ENCODE measurements at places on chromosomes 16 and 17. TPM values are rescaled to one million over a fixed set of nuclear protein-coding genes. Genes with fewer than 3 reads are reported as not detected.

Gene KRT20
- not detected for polyA plus RNA-seq

Gene PHF23
- polyA plus RNA-seq, result 18.1 TPM

DNA sequence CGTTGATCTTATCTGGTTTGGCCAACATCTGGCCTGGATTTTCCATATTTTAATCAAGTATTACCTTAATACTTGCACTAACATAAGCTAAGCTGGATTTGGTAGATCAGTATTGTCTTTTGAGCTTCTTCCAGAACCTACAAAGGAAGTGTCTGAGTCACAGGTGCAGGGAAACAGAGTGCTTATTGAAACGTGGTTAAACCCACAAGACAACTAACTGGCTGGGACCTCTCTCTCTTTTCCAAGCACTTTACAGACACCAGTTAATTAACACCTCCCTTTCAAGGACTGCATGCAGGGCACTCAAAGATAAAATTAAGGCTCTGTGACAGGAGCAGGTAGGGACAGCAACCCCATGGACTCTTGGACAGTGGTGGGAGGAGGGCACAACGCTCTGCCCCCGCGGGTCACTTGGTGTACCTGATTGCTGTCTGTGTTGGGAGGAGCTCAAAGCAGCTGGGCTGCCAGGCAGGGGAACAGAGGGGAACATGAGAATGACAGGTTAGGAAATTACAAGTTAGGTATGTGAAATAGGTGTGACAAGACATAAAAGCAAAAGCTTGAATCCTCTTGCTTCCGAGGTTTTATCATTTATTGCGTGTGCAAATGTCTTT, 133.7 kb upstream of the MON1B start:
- H3K36me3 ChIP-seq, result no peaks in the 10 kb centered on the region
- H3K27me3 ChIP-seq, result peaks cover 5% of the 10 kb centered on the region
- DNase-seq, result no peak
- H3K4me3 ChIP-seq, result no peak overlapping the region
- H3K27ac ChIP-seq, result no peak overlapping the region

Gene NAE1
- 107 TPM for polyA plus RNA-seq

Gene TP53TG3F
- not detected for polyA plus RNA-seq

GRCh38 chr16:87222335-87222734, 94.9 kb downstream of the C16orf95 start:
- no peaks in the 10 kb centered on the region for H3K36me3 ChIP-seq
- no peak overlapping the region for H3K27ac ChIP-seq
- no peak for DNase-seq
- no peak overlapping the region for H3K4me3 ChIP-seq
- no peaks in the 10 kb centered on the region for H3K27me3 ChIP-seq

- H3K27ac ChIP-seq, result no peak overlapping the region
- H3K4me1 ChIP-seq, result no peaks in the 10 kb centered on the region
- no peaks in the 10 kb centered on the region for H3K36me3 ChIP-seq
- H3K4me3 ChIP-seq, result no peak overlapping the region
- H3K27me3 ChIP-seq, result no peaks in the 10 kb centered on the region
Measured at GRCh38 chr16:78277321-78278055, 178.0 kb downstream of the WWOX start.

DNA sequence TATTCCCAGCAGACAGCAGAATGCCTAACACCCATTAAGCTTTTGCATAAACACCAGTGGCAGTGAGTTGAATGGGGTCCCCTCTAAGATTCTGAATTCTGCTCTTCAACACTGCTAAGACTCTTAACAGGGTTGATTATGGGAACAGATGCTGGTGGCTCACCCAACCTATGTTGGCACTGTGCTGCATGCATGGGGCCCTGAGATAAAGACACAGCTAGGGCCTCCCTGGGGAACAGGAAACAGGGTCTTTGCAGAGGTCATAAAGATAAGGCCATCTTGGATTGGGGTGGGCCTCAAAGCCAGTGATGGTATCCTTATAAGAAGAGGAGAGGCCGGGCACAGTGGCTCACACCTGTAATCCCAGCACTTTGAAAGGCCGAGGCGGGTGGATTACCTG, 190.8 kb downstream of the SLC39A11 start:
- no peak overlapping the region for H3K27ac ChIP-seq
- no peaks in the 10 kb centered on the region for H3K36me3 ChIP-seq
- H3K4me1 ChIP-seq, result no peaks in the 10 kb centered on the region
- no peak overlapping the region for H3K4me3 ChIP-seq
- no peak for DNase-seq

DNA sequence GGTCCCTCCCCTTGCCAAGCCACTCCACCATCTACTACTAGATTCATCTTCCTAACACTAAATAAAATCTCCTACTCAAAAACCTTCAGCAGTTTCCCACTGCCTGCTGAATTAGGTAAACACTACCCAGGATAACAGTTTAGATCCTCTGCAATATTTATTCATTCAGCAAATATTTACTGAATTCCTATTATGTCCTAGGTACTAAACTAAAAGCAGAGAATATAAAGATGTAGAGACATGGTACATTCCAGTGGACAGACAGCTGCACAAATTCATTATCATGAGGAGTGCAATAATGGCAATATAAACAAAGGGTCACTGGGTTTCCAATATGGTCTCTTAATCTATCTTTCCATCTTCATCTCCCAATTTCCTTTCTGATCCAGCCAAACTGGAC, 30.7 kb upstream of the HOXB13 start:
- H3K27ac ChIP-seq, result no peak overlapping the region
- H3K4me1 ChIP-seq, result peaks cover 4% of the 10 kb centered on the region
- DNase-seq, result no peak
- H3K4me3 ChIP-seq, result no peak overlapping the region
- peaks cover 74% of the 10 kb centered on the region for H3K27me3 ChIP-seq
- no peaks in the 10 kb centered on the region for H3K36me3 ChIP-seq

Gene NT5M
- 5.5 TPM for polyA plus RNA-seq

- H3K4me3 ChIP-seq, result peak overlapping the region; percentile 26
- H3K27ac ChIP-seq, result no peak overlapping the region
- H3K27me3 ChIP-seq, result peaks cover 52% of the 10 kb centered on the region
- no peaks in the 10 kb centered on the region for H3K36me3 ChIP-seq
Measured at GRCh38 chr17:34156401-34156740, 98.7 kb upstream of the CCL2 start.

- no peaks in the 10 kb centered on the region for H3K36me3 ChIP-seq
- no peaks in the 10 kb centered on the region for H3K27me3 ChIP-seq
Measured at GRCh38 chr17:7110617-7111306, 3.9 kb downstream of the ASGR2 start.

Gene GP1BA
- not detected for polyA plus RNA-seq

GRCh38 chr17:13297183-13297582, 279.4 kb upstream of the ELAC2 start:
- peaks cover 8% of the 10 kb centered on the region for H3K27me3 ChIP-seq
- H3K27ac ChIP-seq, result no peak overlapping the region
- H3K4me3 ChIP-seq, result no peak overlapping the region

Gene SMIM36
- 0.05 TPM for polyA plus RNA-seq

Gene PRSS53
- polyA plus RNA-seq, result 0.49 TPM

DNA sequence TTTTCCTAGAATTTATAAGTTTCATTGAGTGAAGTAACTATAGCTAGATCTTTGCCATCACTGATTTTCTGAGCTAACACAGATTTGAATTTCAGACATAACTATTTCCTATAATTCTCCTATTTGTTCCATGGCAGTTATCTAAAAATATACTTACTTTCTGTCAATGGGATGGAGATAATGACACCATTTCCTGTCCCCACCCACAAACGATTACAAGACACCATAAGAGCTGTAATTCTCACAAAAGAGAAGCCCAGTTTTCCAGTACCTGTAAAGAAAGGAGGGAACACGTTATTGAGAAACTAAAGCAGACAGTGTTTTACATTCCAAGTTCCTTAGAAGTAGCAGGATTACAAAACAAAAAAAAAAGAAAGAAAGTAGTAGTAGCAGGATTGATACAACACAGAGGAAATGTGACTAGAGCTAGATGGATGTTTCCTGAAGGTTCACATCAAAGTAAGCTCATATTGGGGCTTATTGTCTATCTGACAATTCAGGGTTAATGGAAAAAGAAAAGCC, 110.9 kb upstream of the TOB1 start:
- no peak overlapping the region for H3K27ac ChIP-seq
- H3K4me1 ChIP-seq, result peaks cover 7% of the 10 kb centered on the region
- no peak overlapping the region for H3K4me3 ChIP-seq
- no peaks in the 10 kb centered on the region for H3K27me3 ChIP-seq

GRCh38 chr16:68379472-68380347, 68.6 kb downstream of the SMPD3 start:
- DNase-seq, result no peak
- no peaks in the 10 kb centered on the region for H3K36me3 ChIP-seq
- H3K27ac ChIP-seq, result peak overlapping the region; percentile 27
- H3K4me3 ChIP-seq, result no peak overlapping the region

Gene ATP6V0D1
- 74.7 TPM for polyA plus RNA-seq

GRCh38 chr16:30903596-30903995, 7.2 kb downstream of the CTF1 start:
- peaks cover 2% of the 10 kb centered on the region for H3K36me3 ChIP-seq
- H3K4me3 ChIP-seq, result peak overlapping the region; percentile 94
- peaks cover 20% of the 10 kb centered on the region for H3K4me1 ChIP-seq

Gene MEOX1
- 0.66 TPM for polyA plus RNA-seq

GRCh38 chr17:59756236-59756818, 48.9 kb downstream of the VMP1 start:
- peak overlapping the region; percentile 89 for H3K27ac ChIP-seq
- peaks cover 52% of the 10 kb centered on the region for H3K36me3 ChIP-seq
- H3K27me3 ChIP-seq, result no peaks in the 10 kb centered on the region
- no peak overlapping the region for H3K4me3 ChIP-seq

Gene TLCD3A
- 1.2 TPM for polyA plus RNA-seq

DNA sequence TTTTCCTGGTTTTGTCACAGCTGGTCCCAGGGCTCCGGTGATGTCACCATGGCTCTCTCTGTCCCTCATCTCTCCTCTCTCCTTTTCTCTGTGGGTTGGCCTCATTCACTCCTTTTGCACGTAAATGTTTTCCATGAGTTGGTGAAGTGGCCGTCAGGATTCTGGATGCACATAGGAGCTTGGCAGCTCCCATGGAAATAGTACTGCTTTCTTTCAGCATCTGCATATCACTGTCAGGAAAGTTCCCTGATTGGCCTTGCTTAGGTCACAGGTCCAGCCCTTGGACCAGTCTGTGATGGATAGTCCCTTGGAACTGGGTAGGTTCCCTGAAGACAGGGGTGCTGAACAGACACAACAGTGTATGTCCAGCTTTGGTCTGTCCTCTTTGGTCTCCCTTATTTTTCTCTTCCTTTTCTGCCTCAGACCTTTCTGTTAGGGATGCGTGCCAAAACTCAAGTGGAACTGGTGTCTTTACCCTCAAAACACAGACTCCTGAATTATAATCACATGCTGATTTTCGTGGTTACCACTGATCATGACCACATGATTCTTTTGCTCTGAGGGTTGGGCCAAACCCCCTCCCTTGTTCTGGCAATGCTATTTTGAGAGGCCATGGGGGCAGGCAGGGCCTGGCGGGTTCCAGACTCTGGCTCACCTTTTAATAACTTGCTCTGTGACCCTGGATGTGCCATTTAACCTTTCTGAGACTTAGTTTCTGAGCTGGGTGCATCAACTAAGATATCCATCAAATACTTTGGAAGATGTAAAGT, 99.0 kb downstream of the MSI2 start:
- H3K4me3 ChIP-seq, result no peak overlapping the region
- DNase-seq, result no peak
- peaks cover 4% of the 10 kb centered on the region for H3K36me3 ChIP-seq
- peaks cover 52% of the 10 kb centered on the region for H3K4me1 ChIP-seq
- H3K27me3 ChIP-seq, result no peaks in the 10 kb centered on the region

DNA sequence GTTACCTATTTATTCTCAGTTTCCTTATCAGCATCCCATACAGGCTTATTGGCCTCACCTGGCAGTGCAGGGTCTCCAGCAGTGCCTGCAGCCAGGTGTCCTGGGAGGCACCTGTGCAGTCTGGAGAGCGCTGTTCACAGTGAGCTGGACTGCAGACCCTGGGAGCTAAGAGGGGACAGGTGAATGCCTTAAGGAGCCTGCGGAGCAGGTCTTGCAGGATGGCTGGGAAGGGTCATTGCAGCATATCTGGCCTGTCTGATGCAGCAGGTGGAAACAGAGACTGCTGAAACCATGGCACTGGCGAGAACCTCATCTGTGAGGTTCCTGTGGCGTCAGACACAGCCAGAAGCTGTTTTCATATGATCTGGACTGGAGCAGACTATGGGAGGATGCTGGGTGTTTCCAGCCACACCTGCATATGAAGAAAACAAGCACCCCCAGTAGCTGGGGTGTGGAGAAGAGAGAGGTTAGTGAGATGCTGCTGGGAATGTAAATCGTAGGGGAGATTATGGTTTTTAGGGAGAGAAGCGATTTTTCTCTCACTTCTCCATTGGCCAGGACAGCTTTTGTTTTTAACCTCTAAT, 77.0 kb downstream of the NTN1 start:
- DNase-seq, result no peak
- peaks cover 18% of the 10 kb centered on the region for H3K27me3 ChIP-seq
- H3K4me1 ChIP-seq, result no peaks in the 10 kb centered on the region
- no peak overlapping the region for H3K27ac ChIP-seq
- H3K4me3 ChIP-seq, result no peak overlapping the region

DNA sequence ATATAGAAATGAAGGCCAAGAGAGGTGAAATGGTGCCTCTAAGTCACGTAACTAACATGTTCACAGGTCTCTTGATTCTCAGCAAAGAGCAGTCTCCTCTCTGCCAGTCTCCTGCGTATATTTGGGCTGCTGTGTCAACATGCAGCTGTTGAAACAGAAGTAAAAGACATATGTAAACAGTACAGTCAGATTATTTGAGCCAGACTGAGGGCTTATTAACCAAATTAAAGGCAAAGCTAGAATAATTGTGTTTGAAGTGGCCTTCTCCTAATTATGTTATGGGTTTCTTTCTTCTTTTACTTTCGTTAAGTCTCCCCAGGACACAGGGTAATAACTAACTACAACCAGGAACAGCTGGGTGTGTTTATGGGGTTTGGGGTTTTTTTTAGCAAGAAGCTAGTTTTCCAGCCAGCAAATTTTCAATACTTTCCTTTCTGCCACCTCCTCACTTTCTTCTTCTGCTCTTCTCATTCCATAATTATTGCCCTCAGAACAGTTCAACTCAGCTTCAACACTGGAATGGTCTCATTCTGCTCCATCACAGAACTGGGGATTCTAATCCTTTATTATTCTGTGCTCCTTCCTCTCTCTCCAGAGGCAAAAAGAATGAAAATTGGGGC, 18.4 kb downstream of the G6PC1 start:
- no peak overlapping the region for H3K4me3 ChIP-seq
- no peaks in the 10 kb centered on the region for H3K27me3 ChIP-seq
- H3K36me3 ChIP-seq, result no peaks in the 10 kb centered on the region
- DNase-seq, result no peak
- no peaks in the 10 kb centered on the region for H3K4me1 ChIP-seq

GRCh38 chr16:82655072-82655714, 28.4 kb downstream of the CDH13 start:
- H3K27ac ChIP-seq, result peak overlapping the region; percentile 94
- H3K36me3 ChIP-seq, result no peaks in the 10 kb centered on the region
- peak; percentile 64 for DNase-seq
